GF-D8 (cell line): ENCODE measurements at places on chromosomes 12 and 14.

DNA sequence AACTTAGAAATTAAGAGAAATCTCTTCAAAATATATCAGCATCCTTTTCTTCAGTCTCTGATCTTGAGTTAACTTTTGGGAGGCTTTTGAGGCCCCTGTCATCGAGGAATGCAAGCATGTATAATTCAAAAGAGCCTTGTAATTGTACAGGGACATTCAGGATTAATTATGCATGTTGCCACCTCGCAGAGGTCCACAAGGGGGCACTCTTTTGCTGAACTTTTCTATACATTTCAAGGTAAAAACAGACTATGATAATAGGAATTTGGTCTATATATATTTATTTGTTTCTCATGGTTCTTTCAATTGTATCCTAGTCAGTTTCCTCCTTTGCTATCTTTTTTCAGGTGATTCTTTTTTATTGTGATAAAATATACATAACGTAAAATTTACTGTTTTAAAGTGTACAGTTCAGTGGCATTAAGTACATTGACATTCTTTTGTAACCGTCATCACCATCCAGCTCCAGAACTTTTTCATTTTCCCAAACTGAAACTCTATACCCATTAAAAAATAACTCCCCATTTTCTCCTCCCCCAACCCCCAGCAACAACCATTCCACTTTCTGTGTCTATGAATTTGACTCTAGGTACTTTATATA lies 47.0 kb upstream of the SLC2A13 start:
- DNase-seq = no peak

DNA sequence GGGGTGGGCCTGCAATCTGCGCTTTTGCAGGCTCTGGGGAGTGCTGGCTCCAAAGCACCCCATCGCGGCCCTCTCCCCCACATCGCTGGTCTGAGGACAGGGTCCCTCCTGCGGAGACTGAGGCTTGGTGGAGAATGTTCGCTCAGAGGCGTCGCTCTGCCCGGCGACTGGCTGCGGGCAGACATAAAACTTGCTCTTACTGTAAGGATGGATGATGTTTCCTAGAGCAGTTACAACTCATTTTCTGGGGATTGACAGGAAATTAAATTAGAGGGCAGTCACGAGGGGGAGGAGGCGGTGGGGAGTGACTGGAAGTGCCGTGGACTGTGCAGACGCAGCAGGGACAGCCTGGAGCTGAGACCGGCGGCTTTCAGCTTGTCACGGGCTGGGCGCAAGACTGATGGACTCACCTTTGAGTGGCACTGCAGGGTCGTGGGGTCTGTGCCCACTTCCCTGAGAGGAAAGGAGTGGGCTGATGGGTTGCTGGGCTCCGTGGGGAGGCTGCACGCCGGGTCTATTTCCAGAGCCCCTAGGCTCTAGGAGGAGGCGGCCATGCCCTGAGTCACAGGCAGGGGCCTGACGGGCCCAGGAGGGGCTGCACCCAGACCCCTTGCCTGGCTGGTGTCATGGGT lies 32.8 kb downstream of the NOC4L start:
- no peak for DNase-seq

GRCh38 chr14:25231004-25231403 lies 181.1 kb upstream of the STXBP6 start:
- DNase-seq = no peak

DNA sequence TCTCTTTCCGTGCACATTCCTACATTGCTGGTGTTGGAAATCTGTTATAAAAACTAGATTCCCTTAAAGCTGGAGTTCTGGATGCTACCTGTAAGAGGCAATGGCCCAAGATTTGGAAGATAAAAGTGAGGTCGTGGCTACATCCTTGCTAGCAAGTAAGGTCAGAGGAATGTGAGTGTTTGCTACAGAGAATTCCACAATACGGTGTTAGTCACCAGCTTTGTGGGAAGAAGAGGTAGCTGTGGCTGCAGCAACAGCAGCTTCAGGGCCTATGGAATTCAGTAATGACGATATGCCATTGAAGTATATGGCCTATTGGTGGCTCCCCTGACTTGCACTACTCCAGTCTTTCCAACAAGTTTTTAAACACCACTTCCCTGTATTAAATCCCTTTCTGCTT lies 227.7 kb upstream of the TMEM260 start:
- no peak for DNase-seq

- no peak for DNase-seq
Measured at GRCh38 chr14:48937541-48938195, 648.5 kb downstream of the RPS29 start.

DNA sequence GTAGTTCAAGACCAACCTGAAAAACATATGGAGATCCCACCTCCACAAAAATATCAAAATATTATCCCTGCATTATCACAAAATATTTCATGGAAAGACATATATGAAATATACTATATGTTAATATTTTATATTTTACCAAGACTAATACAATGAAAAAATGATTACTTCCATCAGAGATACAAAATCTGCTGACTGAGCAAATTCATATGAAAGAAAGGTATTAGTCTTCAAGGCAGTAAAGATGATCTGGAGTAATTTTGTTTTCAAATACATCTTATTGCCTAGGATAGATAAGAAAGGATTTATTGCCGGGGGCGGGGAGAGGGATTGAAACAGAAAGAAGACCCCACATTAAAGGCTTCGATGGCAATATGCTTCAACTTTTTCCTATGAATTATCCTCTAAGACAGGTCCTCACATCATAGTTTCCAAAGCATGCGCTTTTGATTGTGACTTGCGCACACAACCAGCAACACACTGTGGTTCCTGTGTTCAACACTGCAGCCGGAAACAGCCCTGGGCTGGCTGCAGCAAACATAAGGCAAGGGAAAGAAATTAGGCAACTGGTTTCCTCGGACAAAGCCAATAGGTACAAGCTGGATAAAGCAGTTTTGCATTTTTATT lies 83.2 kb downstream of the SPPL3 start:
- no peak for DNase-seq

DNA sequence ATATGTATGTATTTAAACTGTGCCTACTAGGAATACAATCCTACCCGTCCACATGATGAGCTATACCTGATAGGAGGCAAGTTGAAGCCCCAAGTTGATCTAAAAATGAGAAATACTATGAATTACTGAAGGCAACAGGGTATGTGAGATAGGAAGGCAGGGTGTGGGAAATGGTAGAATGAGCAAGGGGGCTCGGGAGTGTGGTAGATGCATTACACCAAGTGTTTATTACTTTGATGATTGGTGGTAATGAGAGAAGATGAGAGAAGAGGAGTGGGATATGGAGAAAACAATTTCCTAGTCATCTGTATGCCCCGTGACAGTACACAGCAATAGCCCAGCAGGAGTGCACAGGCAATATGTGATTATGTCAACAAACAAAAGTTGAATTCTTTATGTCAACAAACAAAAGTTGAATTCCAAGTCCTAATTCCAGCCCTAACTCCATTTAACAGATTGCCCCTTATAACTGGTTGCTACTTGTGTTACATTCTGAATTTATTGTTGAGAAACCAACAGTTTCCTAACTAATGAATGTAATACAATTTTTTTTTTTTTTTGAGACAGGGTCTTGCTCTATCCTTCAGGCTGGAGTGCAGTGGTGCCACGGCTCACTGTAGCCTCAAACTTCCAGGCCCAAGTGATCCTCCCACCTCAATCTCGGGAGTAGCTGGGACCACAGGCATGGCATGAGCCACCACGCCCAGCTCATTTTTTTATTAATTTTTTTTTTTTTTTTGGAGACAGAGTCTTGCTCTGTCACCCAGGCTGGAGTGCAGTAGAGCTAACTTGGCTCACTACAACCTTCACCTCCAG lies 2.5 kb downstream of the LPCAT3 start:
- no peak for DNase-seq

- DNase-seq = no peak
Measured at GRCh38 chr12:27864521-27864920, 84.5 kb upstream of the MANSC4 start.

- no peak for DNase-seq
Measured at GRCh38 chr12:24573621-24574020, 375.3 kb downstream of the BCAT1 start.

DNA sequence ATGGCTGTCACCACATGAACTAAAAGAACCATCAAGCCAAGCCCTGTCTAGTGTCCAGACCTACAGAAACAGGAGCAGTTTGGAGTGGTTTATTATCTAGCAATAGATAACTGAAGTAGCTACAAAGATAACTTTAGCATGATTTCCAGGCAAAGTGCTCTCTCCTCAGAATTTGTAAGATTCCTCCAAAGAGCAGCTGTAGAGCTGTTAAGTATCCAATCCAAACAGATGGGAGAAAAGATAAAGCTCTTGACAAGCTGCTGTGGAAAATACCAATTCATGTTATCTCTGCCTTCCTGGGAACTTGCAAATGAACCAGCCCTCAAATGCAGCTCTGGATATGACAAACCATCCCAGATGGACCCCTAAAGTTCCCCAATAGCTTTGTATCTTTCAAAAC lies 78.9 kb upstream of the RESF1 start:
- DNase-seq = no peak

DNA sequence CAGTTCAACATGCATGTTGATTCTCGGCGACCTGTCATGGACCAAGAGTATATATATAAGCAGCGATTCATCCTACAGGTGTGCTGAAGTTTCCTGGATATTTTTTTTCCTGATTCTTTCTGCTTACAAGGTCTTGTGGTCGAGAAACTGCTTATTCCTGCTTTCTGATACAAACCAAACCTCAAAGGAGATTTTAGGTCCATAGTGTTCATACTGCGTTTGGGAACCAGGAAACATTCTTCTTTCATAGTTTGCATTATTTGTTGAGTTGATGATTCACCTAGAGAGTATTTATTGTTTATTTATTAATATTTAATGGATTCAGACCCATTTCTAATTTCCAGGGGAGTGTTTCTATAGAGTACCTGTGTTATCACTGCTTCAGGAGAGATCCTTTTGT lies 70.7 kb upstream of the ASPG start:
- DNase-seq = no peak

GRCh38 chr14:34228650-34228976 lies 233.4 kb downstream of the SPTSSA start:
- DNase-seq = no peak

GRCh38 chr12:126210026-126210425 lies 1144.8 kb downstream of the AACS start:
- DNase-seq = no peak

- no peak for DNase-seq
Measured at GRCh38 chr14:33924566-33925100, 26.2 kb downstream of the EGLN3 start.

GRCh38 chr12:14923944-14924343 lies 14.4 kb downstream of the ERP27 start:
- no peak for DNase-seq
